ENCODE measurements at places on chromosomes 5 and 9. TPM values are rescaled to one million over a fixed set of nuclear protein-coding genes. Genes with fewer than 3 reads are reported as not detected.

The SHISAL2B gene
- not detected for total RNA-seq

The C8G gene
- total RNA-seq = not detected

The LECT2 gene
- total RNA-seq = not detected

The TAF11L9 gene
- not detected for total RNA-seq

Data from tracheal epithelial cell (primary cell).